ENCODE measurements at places on chromosomes 11 and 22.

GRCh38 chr11:68598816-68599653, 85.3 kb upstream of the GAL start:
- peak; percentile 35 for DNase-seq

DNA sequence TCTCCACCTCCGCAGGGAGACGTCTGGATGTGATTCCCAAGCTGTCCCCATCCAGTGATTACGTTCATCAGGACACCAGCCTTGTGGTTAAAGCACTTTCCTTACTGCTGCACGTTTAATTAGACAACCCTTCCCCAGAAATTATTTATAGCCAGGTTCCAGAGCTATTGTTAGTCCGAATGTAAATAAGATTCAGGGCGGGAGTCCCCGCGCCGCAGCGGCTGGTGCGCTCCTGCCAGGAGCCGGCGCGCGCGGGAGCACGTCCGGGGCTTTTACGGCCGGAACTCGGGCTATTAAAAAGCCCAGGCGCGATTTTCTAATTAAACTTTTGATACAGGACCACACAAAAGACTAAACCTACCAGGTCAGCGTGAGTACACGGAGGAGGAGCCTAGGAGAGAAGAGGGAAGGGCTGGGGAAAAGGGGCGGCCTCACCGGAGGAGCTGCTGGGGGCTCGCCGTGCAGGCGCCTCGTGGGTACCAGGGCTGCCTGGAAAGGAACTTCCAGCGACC, 538.3 kb downstream of the OPCML start:
- no peak for DNase-seq

DNA sequence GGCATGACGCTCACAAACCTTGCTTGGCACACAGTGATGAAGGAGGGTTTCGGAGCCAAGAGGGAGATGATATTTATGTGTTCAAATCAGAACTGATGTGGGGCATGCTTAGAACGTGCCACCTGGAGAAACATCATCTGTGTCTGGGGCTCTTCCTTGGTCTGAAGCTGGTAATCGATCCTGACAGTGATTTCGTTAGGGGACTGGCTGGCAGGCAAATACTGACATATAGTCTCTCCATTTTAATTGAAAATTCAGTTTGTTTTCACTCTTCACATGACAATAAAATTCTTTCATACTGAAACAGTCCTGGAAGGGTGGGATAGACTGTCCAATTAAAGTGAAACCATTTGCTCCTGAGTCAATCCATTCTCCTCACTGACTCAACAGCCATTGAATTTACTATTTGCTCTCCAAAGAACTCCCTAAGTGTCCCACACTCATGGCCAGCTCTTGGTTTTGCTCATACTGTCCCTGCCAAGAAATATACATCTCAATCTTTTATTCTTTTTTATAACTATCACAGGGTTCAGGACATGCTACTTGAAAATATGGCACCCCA, 134.8 kb downstream of the TRPC6 start:
- no peak for DNase-seq

DNA sequence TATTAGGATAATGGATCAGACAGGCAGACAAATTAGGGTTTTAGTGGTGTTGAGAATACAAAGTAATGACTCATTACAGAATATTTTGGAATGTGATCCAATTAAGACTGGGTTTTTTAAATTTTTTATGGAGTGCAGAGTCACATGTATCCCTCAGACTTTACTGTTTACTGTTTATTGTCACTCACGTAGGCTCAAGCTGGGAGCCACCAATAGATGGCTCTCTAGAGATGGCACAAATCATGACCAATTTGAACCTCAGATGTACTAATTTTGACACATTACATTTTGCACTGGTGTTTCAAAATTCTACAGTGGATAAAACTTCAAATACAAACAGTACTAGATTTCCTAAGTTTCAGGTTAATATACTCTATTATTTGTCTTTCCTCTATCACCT, 53.6 kb upstream of the ANO3 start:
- DNase-seq = no peak

GRCh38 chr22:48577691-48578090, 1250.0 kb downstream of the BRD1 start:
- no peak for DNase-seq

GRCh38 chr22:21985214-21985613, 2.6 kb upstream of the TOP3B start:
- DNase-seq = no peak

GRCh38 chr22:26849575-26849974, 192.2 kb downstream of the MIAT start:
- no peak for DNase-seq

GRCh38 chr11:72602250-72602904, 71.8 kb downstream of the PDE2A start:
- no peak for DNase-seq

- DNase-seq = no peak
Measured at GRCh38 chr11:119055901-119056300, 1.1 kb downstream of the HYOU1 start.

GRCh38 chr11:20201231-20201630, 41.0 kb upstream of the DBX1 start:
- no peak for DNase-seq

- no peak for DNase-seq
Measured at GRCh38 chr11:118820412-118821357, 29.7 kb upstream of the DDX6 start.

GRCh38 chr11:57479911-57480310, 19.6 kb downstream of the RTN4RL2 start:
- no peak for DNase-seq

- DNase-seq = no peak
Measured at GRCh38 chr11:82671451-82671850, 62.2 kb downstream of the FAM181B start.

- no peak for DNase-seq
Measured at GRCh38 chr11:63832336-63832735, 6.6 kb upstream of the MARK2 start.

- no peak for DNase-seq
Measured at GRCh38 chr22:40436505-40437431, 66.4 kb downstream of the SGSM3 start.

GRCh38 chr11:3111919-3112690, 53.0 kb downstream of the OSBPL5 start:
- DNase-seq = no peak

GRCh38 chr11:63673579-63673978, 2.4 kb upstream of the ATL3 start:
- no peak for DNase-seq

DNA sequence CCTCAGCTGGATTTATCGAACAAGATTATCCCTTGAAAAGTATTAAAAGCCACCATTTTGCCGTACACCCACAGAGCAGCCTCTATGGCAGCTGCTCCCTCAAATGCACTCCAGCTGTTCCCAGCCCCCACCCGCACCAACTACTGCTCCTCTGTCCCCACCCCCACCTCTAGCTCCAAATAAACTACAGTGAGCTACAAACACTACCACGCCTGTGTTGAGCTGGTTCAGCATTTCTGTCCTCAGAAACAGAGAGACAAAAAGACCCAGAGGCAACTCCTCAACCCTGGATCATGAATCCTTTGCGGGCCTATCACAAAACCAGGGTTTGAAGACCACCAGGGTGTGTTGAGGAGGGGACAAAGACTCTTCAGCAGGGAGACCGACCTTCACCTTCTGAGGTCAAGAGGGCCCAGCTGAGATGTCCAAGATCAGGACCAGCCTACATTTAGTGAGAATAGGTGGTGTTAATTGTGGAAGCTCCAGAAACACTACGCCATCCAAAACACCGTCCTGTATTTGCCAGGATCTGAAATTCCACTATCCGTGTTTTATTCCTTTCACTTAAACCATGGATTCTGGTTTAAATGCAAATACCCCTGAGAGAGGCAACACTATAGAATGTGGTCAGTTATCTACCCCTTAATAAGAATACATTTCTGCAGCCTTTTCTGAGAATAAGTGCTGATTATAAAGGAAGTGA, 195.9 kb downstream of the DSCAML1 start:
- DNase-seq = no peak

- no peak for DNase-seq
Measured at GRCh38 chr11:85652786-85653447, 5.2 kb downstream of the TMEM126A start.

- no peak for DNase-seq
Measured at GRCh38 chr11:81674211-81674610, 1059.5 kb downstream of the FAM181B start.

- no peak for DNase-seq
Measured at GRCh38 chr22:44393066-44393465, 80.3 kb upstream of the SHISAL1 start.

DNA sequence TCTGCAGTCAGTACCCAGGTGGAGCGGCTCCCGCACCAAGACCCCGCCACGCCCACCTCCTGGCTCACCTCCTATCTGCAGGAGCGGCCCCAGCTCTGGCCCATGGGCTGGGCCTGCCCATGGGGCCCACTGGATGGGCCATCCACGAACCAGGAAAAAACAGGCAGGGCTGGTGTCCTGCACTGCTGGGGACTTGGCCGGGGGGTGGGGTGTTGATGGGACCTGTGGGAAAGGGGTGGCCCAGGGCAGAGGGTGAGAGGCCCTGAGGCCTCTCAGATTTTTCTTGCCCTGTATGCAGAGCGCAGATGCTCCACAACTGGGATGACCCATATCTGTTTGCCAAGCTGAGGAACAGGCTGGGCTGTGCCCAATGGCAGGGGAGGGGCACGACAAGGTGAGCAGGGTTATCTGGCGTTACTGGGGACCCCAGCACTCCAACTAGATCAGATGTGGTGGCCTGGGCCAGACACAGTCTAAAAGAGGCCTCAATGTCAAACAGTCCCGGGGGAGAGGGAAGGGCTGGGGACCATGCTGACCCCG, 2.7 kb upstream of the PIM3 start:
- DNase-seq = no peak

- DNase-seq = no peak
Measured at GRCh38 chr11:125062218-125062930, 731 bp upstream of the SLC37A2 start.

DNA sequence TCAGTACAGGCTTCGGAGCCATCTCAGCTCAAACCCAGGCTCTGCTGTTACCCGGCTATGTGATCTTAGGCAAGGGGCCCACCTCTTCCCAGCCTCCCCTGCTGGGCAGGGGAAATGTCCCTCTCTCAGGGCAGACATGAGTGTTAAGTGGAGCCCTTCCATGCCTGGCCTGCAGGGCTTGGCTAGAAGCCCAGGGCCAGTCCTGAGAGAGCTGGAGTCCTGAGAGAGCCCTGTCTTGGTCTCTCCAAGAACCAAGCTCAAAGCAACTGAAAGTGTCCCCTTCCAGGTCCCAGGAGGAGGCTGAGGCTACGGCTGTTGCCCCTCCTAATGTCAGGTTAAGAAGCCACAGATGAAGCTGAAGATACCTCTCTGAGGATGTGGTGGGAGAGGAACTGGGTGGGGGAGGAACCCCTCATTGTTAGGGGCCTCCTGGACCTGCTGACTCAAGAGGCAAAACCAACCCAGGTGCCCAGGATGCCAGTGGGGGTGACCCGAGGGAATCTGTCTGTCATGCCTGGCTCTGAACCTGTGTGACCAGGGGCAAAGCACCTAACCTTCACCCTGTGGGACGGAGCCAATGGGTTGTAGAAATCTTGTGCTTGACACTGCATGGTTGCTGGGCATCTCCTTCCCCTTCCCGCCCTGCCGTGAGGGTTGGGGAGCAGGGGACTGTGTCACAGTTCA, 4.2 kb downstream of the ZP1 start:
- DNase-seq = no peak

DNA sequence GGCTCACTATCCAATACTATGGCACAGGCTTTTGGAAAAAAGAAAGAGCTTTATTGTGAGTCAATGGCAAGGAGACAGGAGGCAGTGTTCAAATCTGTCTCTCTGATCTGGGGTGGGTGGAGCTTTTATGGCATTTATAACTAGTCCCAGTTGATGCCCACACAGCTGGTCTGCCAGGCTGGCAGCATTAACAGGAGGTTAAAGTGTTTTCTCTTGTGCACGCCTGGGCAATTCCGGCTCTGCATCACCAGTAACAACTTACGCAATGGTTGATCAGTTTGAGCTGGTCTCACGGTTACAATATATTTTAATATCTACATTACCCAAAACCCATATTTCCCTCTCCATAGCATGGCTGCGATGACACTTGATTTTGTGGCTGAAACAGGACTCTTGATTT, 15.1 kb upstream of the SMIM38 start:
- no peak for DNase-seq

Measured in SK-N-MC (cell line).